Fibroblast of the aortic adventitia (primary cell): ENCODE measurements at places on chromosomes 7 and 10.
A peak's percentile ranks its signal among the peaks of the same experiment; 100 is the strongest.

DNA sequence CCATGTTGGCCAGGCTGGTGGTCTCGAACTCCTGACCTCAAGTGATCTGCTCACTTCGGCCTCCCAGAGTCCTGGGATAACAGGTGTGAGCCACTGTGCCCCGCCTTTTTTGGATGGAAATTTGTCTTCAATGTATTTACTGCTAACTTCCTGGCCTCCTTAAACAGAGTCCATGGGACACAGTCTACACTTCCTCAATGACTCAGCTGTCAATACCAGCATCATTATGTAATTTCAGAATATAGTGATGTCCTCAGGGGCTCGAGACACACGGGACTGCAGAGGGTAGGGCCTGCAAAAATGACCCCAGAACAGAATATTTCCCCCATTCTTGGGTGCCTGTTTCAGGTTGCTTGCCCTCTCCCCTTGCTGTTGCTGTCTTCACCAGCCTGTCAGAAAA lies 31.1 kb downstream of the CAMK2G start:
- no peak for DNase-seq

GRCh38 chr7:11213266-11213665 lies 239.6 kb downstream of the PHF14 start:
- DNase-seq, result no peak

- DNase-seq, result peak; percentile 3
Measured at GRCh38 chr7:48875045-48875916, 49.1 kb upstream of the CDC14C start.

- no peak for DNase-seq
Measured at GRCh38 chr10:8502573-8502972, 448.1 kb downstream of the GATA3 start.

DNA sequence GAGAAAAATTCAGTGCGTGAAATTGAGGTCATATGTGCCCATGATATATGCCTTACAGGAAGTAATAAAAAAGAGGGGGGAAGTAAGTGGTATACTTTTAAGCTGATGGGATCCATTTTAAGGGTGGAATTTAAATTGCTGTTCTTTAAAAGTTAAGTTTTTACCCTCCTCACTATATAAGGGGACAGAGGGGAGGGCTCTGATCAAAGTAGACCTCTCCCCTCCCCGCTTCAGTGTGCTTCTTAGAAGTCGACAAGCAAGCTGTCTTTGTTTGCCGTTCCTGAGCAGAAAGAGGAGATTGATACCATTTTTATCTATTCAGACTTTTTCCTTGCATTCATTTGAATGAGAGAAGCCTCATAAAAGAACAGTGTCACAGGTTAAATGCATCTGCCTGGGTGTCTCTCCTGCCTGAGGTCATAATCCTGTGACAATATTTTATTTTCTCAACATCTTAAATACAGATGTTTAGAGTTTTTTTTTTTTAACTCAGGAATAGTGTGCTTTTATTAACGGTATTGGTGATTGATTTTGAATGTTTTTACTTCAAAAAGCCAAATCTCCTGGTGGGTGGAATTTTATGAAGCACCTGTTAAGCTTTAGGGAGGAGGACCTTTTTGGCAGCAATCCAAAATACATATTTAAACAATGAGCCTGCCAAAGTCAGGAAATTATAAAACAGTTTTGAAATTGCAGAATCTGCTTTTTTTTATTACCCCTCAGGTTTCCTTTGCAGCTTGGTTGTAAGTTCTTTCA lies 141.7 kb downstream of the KAT6B start:
- DNase-seq, result peak; percentile 24

DNA sequence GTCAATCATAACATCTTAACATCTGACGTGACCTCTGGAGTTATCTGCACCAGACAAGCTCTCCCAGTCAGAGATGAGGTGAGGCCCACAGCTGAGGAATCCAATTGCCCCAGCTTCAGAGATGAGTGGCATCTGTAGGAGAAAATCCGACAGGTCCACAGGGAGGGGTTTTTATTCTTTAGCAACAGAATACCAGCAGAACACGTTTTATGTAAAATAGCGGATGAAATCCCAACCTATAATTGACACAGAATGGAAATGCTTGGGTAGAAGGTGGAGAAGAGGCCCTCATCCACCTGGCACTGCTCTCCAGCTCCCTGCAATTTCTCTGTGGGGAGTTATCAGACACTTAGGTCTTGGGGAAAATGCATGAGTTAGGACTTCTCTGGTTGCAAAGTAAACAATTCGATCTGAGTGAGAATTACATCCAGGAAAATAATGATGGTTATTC lies 144.2 kb upstream of the NRP1 start:
- no peak for DNase-seq

GRCh38 chr7:2540133-2540532 lies 15.2 kb downstream of the BRAT1 start:
- no peak for DNase-seq

GRCh38 chr10:22505911-22506685 lies 160.8 kb downstream of the SPAG6 start:
- DNase-seq, result no peak

- no peak for DNase-seq
Measured at GRCh38 chr10:132058793-132059759, 6.7 kb upstream of the JAKMIP3 start.

DNA sequence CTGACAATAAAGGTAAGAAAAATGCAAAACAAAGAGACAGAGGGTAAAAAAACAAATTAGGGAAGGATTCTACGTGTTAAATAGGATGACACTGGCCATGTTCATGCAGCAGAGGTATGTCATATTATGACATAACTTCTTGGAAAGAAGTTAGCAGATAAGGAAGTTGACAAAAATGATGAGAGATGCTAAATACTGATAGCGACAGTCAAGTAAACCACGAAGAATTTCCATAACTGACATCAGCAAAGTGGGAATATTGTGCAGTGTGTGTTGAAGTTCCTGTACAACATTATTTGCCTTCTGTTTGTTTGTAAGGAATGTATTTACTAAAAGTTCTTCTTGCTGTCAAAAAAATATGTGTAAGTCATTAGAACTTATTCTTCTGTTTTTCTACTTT lies 29.5 kb downstream of the MDH2 start:
- DNase-seq, result no peak

DNA sequence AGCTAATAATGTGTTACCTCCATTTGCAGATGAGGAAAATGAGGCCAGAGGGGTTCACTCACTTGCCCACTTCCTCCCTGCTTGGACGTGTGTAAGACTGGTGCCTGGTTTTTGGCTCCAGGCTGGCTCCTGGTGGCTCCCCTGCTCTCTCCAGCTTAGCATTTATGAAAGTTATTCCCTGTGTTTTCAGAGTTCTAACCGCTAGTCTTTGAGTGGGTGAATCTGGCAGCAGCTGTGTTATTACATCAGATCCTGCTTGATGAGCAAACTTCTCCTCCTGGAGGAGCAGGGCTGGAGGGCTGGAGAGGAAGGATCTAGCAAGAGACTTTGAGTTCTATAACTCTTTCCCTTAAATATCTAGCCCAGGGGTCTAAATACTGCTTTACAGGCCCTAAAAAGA lies 80.9 kb upstream of the AGBL3 start:
- peak; percentile 95 for DNase-seq

GRCh38 chr10:521261-522250 lies 167.9 kb downstream of the DIP2C start:
- no peak for DNase-seq

GRCh38 chr10:14758994-14759664 lies 15.6 kb downstream of the FAM107B start:
- DNase-seq, result no peak

DNA sequence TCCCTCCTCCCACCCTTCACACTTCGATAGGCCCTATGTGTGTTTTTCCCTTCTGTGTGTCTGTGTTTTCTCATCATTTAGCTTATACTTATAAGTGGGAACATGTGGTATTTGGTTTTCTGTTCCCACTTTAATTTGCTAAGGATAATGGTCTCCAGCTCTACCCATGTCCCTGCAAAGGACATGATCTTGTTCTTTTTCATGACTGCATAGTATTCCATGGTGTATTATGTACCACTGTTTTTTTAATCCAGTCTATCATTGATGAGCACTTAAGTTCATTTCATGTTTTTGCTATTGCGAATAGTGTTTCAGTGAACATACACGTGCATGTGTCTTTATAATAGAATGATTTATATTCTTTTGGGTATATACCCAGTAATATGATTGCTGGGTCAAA lies 46.3 kb upstream of the GNAT3 start:
- DNase-seq, result no peak

GRCh38 chr7:50710441-50711154 lies 72.1 kb downstream of the GRB10 start:
- no peak for DNase-seq

GRCh38 chr7:114126095-114126494 lies 207.3 kb upstream of the PPP1R3A start:
- DNase-seq, result no peak

GRCh38 chr10:18399158-18399557 lies 252.2 kb downstream of the NSUN6 start:
- no peak for DNase-seq

GRCh38 chr7:20010877-20011276 lies 206.3 kb downstream of the MACC1 start:
- no peak for DNase-seq

DNA sequence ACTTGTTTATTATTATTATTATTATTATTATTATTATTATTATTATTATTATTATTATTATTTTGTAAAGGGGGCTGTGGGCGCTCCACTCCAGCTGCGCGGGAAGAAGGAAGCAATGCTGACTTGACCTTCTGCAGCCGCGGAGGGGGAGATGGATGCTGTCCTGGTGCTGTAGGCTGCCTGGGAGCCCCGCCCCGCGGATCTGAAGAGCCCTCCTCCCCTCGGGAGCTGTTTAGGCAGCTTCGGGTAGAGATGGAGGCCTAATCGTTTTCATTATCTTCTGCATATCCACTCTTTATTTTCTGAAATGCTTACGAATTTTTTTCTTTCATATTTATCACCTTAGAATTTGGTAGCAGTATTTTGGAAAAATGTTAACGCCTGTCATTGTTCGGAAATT lies 101.2 kb upstream of the KLF6 start:
- peak; percentile 66 for DNase-seq

GRCh38 chr7:43768201-43768886 lies 9.9 kb downstream of the BLVRA start:
- no peak for DNase-seq

DNA sequence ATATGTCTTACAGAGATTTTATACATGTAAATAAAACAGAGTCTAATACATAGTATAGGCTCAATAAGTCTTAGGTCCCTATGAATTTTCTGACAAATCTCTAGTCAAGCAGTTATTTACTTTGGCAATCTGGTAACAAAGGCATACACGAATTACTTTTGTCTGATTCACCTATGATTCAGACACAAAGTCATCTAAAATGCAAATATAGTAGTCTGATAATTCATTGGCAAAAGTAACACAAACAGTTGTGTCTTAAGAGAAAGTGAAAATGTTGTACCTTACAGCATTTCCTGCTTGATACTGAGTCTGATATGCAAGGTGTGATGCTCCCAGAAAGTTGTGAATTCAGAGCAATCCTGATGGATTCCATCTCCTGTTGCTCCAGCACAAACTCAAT lies 209.4 kb upstream of the PRSS1 start:
- DNase-seq, result peak; percentile 75

- peak; percentile 69 for DNase-seq
Measured at GRCh38 chr7:24828891-24829661, 71.8 kb upstream of the GSDME start.

- peak; percentile 56 for DNase-seq
Measured at GRCh38 chr7:46705386-46706255, 784.5 kb upstream of the IGFBP3 start.

- peak; percentile 5 for DNase-seq
Measured at GRCh38 chr7:13952921-13953320, 36.5 kb downstream of the ETV1 start.

DNA sequence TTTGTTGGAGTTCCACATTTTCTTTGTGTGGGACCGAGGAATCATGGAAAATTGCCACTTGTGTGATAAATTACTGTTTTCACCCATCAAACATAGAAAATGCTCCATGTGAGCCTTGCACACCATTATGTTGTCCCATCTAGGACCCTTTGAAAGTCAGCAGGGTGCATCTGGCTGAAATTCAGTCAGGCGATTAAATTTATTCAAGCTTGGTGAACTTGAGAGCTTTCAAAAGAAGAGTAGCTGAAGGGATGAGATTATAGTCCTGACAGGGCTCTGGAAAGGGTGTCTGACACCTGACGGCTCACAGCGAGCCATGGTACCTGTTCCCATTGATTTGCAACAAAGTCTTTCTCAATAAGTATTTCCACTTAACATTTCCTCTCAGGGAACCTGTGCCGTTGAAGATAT lies 399.7 kb upstream of the ETV1 start:
- DNase-seq, result no peak

DNA sequence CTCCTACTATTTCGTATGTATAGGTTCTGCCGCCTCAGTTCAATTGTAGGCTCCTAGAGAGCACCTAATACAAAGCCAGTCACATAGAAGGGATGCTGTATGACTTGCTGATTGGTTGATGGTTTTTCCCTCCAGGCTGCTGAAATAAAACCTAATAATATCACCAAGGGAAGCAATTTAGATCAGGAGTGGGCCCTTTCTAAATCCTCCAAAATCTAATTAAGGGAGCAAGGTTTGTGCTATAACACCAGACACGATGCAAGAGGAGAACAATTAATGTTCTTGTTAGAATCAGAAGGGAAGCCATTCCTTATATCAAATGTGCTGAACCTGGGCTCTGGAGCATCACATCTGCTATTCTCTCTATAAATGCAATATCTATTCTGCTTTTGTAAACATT lies 42.0 kb upstream of the SLC13A1 start:
- no peak for DNase-seq

GRCh38 chr10:68870545-68871104 lies 30.5 kb upstream of the DDX50 start:
- no peak for DNase-seq

- DNase-seq, result no peak
Measured at GRCh38 chr7:105355701-105356100, 33.0 kb downstream of the SRPK2 start.

- DNase-seq, result peak; percentile 17
Measured at GRCh38 chr7:140646931-140647647, 6.5 kb upstream of the DENND2A start.

- DNase-seq, result no peak
Measured at GRCh38 chr10:13503745-13504463, 24.9 kb downstream of the BEND7 start.

DNA sequence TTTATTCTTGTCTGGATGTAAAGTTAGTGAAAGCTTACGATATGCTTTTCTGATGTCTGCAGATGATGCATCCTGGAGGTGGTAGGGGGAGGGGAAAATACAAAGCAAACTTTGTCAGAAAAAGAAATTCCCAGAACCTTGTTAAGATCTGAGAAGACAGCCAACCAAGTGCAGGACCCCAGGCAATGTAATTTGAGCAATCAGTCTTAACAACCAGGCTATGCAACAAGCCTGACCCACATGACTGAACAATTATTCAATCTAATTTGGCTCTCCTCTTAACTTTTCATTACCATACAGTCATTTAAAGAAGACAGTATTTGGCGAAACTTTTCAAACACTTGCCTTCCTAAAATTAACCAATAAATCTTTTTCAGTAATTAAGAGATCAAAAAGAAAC lies 74.5 kb downstream of the DNAJC1 start:
- DNase-seq, result no peak

- no peak for DNase-seq
Measured at GRCh38 chr10:119477444-119477843, 65.1 kb downstream of the RGS10 start.
